ENCODE measurements at places on chromosomes 11 and 22. TPM values are rescaled to one million over a fixed set of nuclear protein-coding genes. Genes with fewer than 3 reads are reported as not detected.

The OR5T1 gene
- total RNA-seq, result not detected

The MEI1 gene
- total RNA-seq, result 0.16 TPM

The ANKK1 gene
- total RNA-seq, result 0.15 TPM

The TAGLN gene
- 53.9 TPM for total RNA-seq

The HTR3B gene
- total RNA-seq, result not detected

The OR52I2 gene
- total RNA-seq, result not detected

The SPDYC gene
- total RNA-seq, result 0.35 TPM

The WNT11 gene
- total RNA-seq, result 0.32 TPM

GRCh38 chr22:23763579-23763945 lies 772 bp downstream of the C22orf15 start:
- H3K4me3 ChIP-seq, result peak overlapping the region; percentile 50
- H3K27me3 ChIP-seq, result peaks cover 5% of the 10 kb centered on the region
- peak; percentile 70 for DNase-seq
- peaks cover 29% of the 10 kb centered on the region for H3K4me1 ChIP-seq

DNA sequence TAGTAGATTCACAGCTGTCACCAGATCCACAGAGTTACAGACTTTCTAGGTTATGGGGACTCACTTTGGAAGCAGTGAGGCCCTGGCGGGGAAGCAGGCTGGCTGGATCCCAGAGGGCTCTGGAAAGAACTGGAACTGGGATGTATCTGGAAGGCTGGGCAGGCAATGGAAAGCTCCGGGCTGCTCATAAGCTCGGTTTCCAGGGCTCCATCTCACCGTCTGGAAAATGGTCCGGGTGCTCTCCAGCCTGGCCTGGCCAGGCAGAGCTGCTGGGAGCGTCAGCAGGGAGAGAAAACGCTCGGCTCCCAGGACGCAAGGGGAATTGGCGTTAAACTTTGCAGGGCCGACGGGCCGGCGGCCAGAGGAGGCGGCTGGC lies 335 bp upstream of the SEZ6L start:
- H3K36me3 ChIP-seq, result no peaks in the 10 kb centered on the region
- H3K4me1 ChIP-seq, result peaks cover 24% of the 10 kb centered on the region
- H3K4me3 ChIP-seq, result peak overlapping the region; percentile 80

- H3K27me3 ChIP-seq, result no peaks in the 10 kb centered on the region
- peak overlapping the region; percentile 87 for H3K4me3 ChIP-seq
- peak overlapping the region; percentile 99 for H3K27ac ChIP-seq
- H3K4me1 ChIP-seq, result peaks cover 46% of the 10 kb centered on the region
- peaks cover 8% of the 10 kb centered on the region for H3K36me3 ChIP-seq
- DNase-seq, result no peak
These were observed 2.0 kb downstream of the MYH9 start for GRCh38 chr22:36385491-36386350.

DNA sequence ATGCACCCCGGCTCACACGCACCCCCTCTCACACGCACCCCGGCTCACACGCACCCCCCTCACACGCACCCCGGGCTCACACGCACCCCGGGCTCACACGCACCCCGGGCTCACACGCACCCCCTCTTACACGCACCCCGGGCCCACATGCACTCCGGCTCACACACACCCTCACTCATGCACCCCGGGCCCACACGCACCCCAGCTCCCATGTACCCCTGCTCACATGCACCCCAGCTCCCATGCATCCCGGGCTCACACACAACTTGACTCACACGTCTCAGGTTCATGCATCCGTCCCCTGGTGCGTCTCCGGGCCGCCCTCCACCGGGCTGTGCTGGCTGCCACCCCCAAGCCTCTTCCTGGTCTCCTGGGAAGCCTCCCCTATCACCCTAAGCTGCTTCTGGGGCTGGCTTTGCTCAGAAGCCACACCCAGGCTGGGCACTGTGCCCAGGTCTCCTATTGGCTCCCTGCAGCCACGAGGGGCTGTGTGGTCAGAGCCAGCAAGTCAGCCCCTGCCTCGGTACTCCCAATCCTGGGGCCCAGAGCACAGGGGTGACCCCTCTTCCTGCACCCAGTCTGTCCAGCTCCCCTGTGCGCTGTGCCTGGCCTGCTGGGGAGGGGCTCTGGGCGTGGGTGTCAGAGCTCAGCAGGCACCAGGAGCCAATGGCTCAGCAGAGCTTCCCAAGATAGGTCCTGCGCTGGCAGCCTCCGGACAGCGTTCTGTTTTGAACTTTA lies 16.9 kb downstream of the TSPAN4 start:
- H3K27ac ChIP-seq, result no peak overlapping the region
- H3K4me3 ChIP-seq, result no peak overlapping the region
- H3K4me1 ChIP-seq, result peaks cover 40% of the 10 kb centered on the region
- H3K27me3 ChIP-seq, result peaks cover 3% of the 10 kb centered on the region
- H3K36me3 ChIP-seq, result no peaks in the 10 kb centered on the region
- no peak for DNase-seq

GRCh38 chr11:118056806-118057205 lies 20.1 kb upstream of the TMPRSS4 start:
- H3K27me3 ChIP-seq, result no peaks in the 10 kb centered on the region
- no peaks in the 10 kb centered on the region for H3K36me3 ChIP-seq
- no peak for DNase-seq
- H3K27ac ChIP-seq, result no peak overlapping the region
- no peaks in the 10 kb centered on the region for H3K4me1 ChIP-seq

GRCh38 chr11:95148406-95148805 lies 58.8 kb downstream of the ENDOD1 start:
- no peak overlapping the region for H3K4me3 ChIP-seq
- no peaks in the 10 kb centered on the region for H3K36me3 ChIP-seq
- H3K27ac ChIP-seq, result no peak overlapping the region
- DNase-seq, result no peak
- H3K4me1 ChIP-seq, result peaks cover 11% of the 10 kb centered on the region

DNA sequence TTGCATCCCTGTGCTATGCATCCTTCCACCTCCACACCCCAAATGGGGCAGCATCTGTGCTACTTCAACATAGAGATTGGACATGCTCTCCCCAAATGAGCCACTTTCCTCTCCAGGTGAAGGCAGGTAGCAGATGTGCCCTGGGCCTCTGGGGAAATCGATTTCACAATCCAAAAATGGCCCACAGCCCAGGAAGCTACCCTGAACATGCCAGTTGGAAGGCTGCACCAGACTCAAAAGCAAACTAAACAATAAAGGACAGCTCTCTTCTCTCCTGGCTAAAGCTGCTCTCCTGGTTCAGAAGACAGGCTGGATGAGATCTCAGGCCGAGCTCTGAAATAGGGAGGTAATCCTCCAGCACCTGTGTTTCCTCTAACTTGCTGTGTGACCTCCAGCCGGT lies 19.7 kb downstream of the ISX start:
- H3K4me3 ChIP-seq, result no peak overlapping the region
- H3K27me3 ChIP-seq, result no peaks in the 10 kb centered on the region
- DNase-seq, result no peak
- H3K36me3 ChIP-seq, result peaks cover 8% of the 10 kb centered on the region
- H3K4me1 ChIP-seq, result no peaks in the 10 kb centered on the region
- no peak overlapping the region for H3K27ac ChIP-seq

DNA sequence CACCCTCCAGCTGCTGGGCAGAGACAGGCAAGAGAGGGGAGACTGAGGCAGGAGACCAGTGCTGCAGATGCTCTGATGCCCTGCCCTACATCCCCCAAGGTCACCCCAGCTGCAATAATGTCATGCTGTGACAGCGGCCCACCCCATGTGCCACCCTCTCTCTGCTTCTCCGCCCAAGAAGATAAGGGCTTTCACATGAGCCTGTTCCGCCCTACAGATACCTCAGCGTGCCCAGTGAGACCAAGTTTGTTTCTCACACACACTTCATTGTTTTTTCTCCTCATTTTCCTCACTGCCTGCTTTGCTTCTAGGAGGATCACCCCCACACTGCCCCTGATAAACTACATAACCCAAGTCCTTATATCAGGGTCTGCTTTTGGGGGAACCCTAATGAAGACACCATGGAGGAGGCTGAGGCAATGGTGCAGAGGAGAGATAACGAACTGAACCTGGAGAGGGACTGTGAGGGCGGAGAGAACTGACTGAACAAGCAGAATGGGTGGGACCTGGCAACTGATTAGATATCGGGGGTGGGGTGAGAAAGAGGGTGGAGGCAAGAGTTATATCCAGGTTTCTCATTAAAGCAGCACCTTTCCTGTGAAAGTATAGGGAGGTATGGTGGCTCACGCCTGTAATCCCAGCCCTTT lies 37.5 kb upstream of the TSKU start:
- DNase-seq, result no peak
- H3K27me3 ChIP-seq, result peaks cover 2% of the 10 kb centered on the region
- peaks cover 25% of the 10 kb centered on the region for H3K4me1 ChIP-seq
- H3K27ac ChIP-seq, result no peak overlapping the region

GRCh38 chr22:47105085-47105484 lies 342.6 kb downstream of the TBC1D22A start:
- DNase-seq, result no peak
- H3K4me1 ChIP-seq, result peaks cover 41% of the 10 kb centered on the region
- no peaks in the 10 kb centered on the region for H3K36me3 ChIP-seq

DNA sequence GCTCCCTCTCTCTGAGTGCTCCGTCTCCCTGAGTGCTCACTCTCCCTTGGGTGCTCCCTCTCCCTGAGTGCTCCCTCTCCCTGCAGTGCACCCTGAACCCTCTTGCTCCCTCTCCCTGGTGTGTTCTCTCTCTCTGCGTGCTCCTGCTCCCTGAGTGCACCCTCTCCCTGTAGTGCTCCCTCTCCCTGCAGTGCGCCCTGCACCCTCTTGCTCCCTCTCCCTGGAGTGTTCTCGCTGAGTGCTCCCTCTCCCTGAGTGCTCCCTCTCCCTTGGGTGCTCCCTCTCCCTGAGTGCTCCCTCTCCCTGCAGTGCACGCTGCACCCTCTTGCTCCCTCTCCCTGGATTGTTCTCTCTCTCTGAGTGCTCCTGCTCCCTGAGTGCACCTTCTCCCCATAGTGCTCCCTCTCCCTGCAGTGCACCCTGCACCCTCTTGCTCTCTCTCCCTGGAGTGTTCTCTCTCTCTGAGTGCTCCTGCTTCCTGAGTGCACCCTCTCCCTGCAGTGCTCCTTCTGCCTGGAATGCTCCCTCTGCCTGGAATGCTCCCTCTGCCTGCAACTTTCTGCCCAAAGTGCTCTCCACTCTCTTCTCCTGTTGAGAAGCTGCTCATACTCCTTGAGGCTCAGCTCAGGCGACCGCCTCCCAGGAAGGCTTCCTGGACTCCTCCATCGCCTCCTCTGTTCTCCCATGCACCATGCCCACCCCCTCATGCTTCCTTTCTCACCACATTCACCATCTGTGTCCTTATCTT lies 48.4 kb upstream of the WNT7B start:
- no peak overlapping the region for H3K27ac ChIP-seq
- H3K4me3 ChIP-seq, result no peak overlapping the region
- H3K4me1 ChIP-seq, result peaks cover 11% of the 10 kb centered on the region
- peak; percentile 6 for DNase-seq
- H3K27me3 ChIP-seq, result peaks cover 51% of the 10 kb centered on the region

DNA sequence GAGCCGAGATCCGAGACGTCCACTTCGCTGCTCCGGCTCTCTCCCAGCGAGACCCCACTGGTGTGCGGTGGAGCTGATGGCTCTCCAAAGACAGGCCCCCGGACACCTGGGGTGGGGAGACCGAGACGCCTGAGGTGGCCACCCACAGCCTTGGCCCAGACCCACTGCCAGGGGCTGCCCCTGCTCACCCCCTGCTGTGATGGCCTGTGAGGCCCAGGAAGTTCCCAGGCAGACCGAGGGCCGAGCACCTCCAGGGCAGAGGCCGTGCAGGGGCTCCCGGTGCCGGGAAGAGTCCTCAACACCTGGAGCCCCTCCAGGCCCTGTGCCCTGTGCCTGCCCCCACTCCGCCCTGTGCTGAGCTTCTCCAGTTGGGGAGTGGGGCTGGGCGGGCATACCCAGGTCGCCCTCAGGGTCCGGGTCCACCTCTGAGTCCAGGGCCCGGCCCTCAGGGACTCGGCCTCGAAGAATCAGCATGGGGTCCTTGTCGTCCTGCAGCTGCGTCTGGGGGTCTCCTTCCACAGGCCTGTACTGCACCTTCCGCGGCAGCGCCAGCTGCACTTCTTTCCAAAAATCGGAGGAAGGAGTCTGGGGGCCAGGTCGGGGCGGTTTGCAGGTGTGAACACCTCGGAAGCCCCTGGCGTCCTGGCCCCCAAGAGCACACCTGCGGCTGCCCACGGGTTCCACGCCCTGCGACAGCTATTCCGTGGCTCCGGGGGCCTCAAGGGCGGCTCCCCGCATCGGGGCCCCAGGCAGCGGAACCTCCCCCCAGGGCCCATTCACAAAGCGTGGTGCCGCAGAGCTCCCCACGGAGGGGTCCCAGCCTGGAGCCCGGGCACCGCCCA lies 8.6 kb downstream of the SIGIRR start:
- no peaks in the 10 kb centered on the region for H3K27me3 ChIP-seq
- H3K4me3 ChIP-seq, result peak overlapping the region; percentile 48
- H3K27ac ChIP-seq, result no peak overlapping the region
- DNase-seq, result peak; percentile 15
- H3K4me1 ChIP-seq, result no peaks in the 10 kb centered on the region

GRCh38 chr11:116207421-116208141 lies 565.2 kb downstream of the BUD13 start:
- no peak for DNase-seq
- H3K27me3 ChIP-seq, result no peaks in the 10 kb centered on the region
- H3K4me1 ChIP-seq, result peaks cover 6% of the 10 kb centered on the region
- no peaks in the 10 kb centered on the region for H3K36me3 ChIP-seq
- H3K4me3 ChIP-seq, result no peak overlapping the region

GRCh38 chr11:19792510-19792909 lies 79.9 kb downstream of the NAV2 start:
- H3K4me1 ChIP-seq, result peaks cover 70% of the 10 kb centered on the region
- peak overlapping the region; percentile 19 for H3K27ac ChIP-seq
- H3K4me3 ChIP-seq, result no peak overlapping the region
- no peak for DNase-seq

- peak overlapping the region; percentile 62 for H3K4me3 ChIP-seq
- H3K4me1 ChIP-seq, result peaks cover 21% of the 10 kb centered on the region
- peaks cover 80% of the 10 kb centered on the region for H3K27me3 ChIP-seq
- DNase-seq, result peak; percentile 70
- peaks cover 10% of the 10 kb centered on the region for H3K36me3 ChIP-seq
- H3K27ac ChIP-seq, result no peak overlapping the region
These were observed 3.6 kb downstream of the SEPTIN5 start for GRCh38 chr22:19717691-19718455.

DNA sequence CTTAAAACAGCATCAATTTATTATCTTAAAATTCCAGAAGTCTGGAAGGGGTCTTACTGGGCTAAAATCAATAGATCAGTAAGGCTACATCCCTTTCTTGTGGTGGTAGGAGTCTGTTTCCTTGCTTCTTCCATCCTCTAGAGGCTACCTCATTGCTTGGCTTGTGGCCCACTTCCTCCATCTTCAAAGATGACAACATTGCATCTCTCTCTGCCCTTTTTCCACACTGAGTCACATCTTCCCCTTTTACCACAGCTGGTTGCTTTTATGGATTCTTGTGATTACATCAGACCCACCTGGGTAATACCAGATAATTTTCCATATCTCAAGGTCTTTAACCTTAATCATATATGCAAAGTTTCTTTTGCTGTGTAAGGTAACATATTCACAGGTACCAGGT lies 60.9 kb downstream of the GRIA4 start:
- no peaks in the 10 kb centered on the region for H3K36me3 ChIP-seq
- no peak overlapping the region for H3K4me3 ChIP-seq
- no peaks in the 10 kb centered on the region for H3K27me3 ChIP-seq
- no peaks in the 10 kb centered on the region for H3K4me1 ChIP-seq

- no peaks in the 10 kb centered on the region for H3K27me3 ChIP-seq
- H3K4me3 ChIP-seq, result no peak overlapping the region
- peaks cover 10% of the 10 kb centered on the region for H3K36me3 ChIP-seq
- DNase-seq, result peak; percentile 46
- H3K27ac ChIP-seq, result no peak overlapping the region
These were observed 98.0 kb upstream of the CD82 start for GRCh38 chr11:44467413-44467812.
